ENCODE measurements at places on chromosomes 6 and 20.

DNA sequence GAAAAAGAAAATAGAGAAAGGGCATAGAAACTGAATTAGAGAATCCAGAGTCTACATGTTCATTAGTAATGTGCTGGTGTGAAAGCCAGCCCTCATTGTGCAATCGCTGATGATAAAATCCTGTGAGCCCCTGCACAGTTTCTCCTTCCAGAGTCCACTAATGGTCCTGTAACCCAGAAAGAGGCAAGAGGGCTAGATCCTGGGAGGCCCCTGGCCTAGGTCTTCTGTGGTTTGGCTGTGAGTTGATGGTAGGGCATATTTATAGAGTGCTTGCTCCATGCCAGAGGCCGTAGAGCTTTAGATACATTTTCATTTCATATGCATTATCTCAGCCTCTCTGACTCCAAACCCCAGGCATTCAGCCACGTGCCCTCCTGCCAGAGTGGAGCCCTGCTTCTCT is 94.9 kb upstream of the MTHFD1L start:
- DNase-seq: no peak

DNA sequence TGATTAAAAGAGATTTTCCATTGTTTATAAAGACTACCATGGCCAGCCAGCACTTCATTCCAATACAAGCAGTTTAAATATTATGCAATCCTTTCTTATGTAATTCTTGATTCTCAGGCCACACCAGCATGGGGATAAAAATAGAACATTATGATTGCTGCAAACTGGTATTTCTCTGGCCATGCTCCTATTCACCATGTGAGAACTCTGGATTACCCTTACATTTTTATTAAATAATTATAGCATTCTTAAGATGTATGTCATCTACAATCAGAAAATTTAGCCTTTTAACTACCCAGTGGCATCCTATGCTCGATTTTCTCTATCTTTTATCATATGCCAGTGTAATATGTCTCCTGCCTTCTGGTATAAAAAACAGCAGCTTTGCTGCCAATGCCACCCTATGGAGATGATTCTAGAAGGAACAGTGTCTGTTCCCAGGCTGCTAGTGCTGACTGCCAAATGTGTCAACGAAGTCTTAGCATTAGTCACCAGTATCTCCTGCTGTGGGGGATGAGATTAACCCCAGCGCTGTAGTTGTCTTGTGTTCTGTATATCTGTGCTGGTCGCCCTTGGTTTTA is 501.4 kb downstream of the BCKDHB start:
- DNase-seq: no peak

DNA sequence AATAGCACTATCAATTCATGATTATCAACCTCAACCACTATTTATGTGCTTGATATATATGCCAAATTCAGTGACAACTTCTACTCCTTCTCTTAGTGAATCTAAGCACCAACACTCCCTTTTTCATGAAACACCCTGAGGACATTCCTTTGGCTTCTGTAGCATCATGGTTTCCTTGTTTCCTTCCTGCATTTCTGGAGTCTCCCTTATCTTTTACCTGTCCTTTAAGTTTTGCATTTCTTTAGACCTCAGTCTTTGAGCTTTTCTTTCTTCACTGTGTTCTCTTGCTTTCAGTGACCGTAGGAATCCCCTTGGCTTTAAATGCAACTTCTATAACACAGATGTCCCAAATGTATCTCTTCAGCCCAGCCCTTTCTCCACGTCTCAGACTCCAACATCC is 143.8 kb upstream of the MLIP start:
- no peak for DNase-seq

GRCh38 chr6:169864148-169865020 is 113.0 kb downstream of the ERMARD start:
- no peak for DNase-seq

GRCh38 chr6:29728173-29728874 is 5.1 kb downstream of the HLA-F start:
- DNase-seq: no peak

GRCh38 chr20:42067596-42067995 is 449.4 kb upstream of the CHD6 start:
- no peak for DNase-seq

- DNase-seq: no peak
Observed at GRCh38 chr6:135586388-135586787, 88.8 kb upstream of the AHI1 start.

GRCh38 chr20:4090756-4091489 is 75.6 kb upstream of the RNF24 start:
- DNase-seq: no peak

GRCh38 chr6:158653577-158654354 is 3.9 kb downstream of the SYTL3 start:
- no peak for DNase-seq

GRCh38 chr6:41576667-41577066 is 30.5 kb downstream of the FOXP4 start:
- DNase-seq: no peak

DNA sequence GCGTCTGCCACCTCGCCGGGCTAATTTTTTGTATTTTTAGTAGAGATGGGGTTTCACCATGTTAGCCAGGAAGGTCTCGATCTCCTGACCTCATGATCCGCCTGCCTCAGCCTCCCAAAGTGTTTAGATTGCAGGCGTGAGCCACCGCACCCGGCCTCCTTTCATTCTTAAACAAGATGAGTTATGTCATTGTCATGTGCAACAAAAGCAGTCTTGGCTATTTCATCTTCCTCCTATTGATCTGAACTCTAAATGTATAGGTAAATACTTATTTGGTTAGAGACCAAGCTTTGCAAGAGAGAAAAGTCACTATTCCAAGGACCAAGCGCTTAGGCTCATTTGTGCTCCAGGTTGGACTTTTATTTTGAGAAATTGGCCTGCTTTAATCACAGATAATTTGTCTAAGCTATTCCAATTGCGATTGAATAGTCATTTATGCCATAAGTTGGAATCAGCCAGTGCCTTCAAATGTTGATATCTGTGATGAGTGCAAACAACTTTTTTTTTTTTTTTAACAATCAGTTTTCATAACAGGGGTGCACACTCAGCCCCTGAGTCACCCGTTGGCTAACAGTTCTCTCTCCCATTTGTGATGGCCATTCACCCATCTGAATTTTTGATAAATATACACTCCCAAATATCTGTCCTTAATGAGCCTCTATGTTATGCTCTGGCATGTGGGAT is 167.3 kb downstream of the BCAS1 start:
- no peak for DNase-seq

- DNase-seq: no peak
Observed at GRCh38 chr6:43963203-43963602, 164.0 kb downstream of the MRPL14 start.

DNA sequence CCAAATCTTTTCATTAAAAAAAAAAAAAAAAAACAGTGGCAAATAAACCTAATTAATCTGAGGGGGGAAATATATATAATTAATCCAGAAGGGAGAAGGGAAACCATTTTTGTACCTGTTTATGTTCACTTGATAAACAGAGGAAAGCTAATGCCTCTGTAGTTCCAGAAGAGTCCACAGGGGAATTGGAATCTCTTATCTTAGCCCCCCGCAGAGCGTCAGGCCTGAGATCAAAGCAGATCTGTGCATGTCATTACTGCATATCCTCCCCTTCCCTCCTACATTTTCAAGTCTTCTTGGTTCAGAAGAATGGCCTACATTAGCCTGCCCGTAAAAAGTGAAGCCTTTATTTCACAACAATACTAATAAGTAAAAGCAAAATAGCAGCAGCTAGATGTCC is 157.2 kb downstream of the PTPRT start:
- no peak for DNase-seq

- peak; percentile 61 for DNase-seq
Observed at GRCh38 chr6:83707829-83708545, 914 bp downstream of the SNAP91 start.

DNA sequence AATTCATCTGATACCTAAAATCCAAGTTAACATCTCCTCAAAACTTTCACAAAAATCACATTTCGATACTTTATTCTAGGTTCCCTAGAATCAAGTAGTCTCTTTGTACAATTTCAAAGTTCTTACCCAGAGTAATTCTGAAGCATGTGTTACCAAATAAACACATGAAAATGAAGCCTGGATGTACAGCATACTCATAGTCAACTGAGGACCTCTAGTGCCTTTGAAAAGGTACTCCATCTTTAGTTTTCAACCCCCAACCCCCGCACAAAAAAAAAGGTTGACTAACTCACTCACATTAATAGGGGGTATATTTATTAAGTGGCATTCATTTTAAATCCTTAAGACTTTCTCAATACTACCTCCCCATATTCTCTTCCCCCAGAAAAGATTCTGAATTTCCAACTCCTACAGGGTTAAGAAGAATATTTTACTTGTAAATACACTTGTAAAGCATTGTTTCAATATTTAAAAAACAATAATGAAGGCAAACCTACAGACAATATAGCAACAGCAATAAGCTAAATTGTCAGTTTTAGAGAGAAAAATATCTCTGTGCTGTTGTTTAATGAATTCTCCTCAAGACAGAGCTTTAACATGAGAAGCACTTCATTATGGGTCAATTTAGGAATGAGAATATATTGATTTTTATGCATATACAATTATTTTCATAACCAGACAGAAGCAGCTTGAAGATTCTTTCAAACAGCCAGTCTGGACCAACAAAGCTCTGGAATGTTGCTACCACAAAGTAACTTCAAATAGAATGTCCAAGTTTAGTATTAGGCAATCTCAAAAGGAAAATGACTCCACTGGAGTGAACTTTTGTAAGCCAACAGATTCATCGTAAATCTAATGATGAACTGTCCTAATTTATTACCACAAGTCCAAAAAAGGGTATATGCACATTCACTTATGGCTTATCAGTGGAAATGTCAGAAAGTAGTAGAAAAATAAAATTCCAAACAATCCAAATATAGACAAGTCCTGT is 3.3 kb downstream of the PLN start:
- DNase-seq: peak; percentile 26

DNA sequence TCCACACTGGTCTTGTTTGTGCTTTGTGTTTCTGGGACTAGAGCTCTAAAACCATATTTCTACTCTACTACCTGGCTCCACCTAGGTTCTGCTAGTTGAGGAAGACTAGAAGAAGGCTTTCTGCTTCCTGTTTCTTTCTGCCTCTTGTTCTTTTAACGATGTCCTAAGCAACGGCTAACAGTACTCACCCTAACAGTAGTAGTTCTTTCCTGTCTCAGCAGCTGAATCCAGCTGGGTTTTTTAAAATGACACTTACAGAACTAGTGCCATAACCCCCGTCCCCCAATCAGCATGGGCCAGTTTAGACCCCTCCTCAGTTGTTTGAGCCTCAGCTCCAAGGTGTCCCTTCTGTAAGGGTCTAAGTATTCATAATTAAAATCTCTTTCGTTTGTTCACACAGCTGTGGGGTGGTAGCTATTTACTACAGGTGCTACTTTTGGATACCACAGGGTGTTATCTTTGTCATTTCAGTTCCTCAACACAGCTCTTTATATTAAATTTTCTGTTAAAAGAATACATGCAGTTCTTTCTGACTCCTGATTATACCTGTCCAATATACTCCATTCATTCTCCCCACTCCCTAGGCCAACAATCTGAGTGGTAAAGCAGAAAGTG is 790.2 kb downstream of the DHX35 start:
- DNase-seq: no peak

GRCh38 chr6:11712760-11713159 is 65.8 kb downstream of the ADTRP start:
- no peak for DNase-seq

DNA sequence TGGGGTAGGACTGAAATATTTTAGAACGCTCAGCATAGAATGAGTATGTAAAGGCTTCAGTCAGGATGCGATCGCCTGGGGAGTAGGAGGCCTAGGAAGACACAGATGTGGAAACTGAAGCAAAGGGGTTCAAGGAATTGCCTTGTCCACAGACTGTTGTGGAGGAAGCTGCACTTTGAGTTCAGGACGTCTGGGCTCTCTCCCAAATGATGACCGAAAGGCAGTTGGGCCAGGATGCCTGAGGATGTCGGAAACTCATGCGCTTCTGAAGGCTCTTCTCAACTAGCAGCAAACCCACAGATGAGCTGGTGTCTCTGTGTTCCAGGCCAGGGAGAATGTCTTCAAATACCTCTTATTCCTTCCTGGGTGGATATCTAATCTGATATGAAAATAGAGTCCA is 146.2 kb upstream of the SULF2 start:
- no peak for DNase-seq

Data from cerebellar nuclear complex (tissue), 1 donor.